Activated CD4-positive, CD25-positive, alpha-beta regulatory T cell treated with anti-CD3 and anti-CD28 coated beads, Interleukin-2, amount 50 U/mL, for 72 hours (primary cell): ENCODE measurements at places on chromosomes 7 and 10.

DNA sequence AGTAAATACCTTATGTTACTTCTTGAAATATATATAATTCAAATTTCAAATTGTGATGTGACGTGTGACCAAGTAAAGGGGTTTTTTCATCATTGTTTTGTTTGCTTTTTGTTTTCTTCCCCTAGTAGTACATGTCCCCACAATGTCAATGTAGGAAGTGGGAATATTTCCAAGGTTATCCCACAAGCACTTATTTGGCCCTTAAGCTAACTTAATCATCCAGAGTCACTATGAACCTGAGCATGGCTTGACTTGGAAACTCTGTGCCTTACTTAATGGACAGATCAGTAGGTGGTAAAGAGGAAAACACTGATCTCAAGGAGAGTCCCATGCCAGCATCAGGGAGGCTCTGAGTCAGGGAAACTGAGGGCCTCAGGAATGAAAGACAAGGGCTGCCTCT, 569.3 kb upstream of the IGFBP3 start:
- DNase-seq, result no peak

DNA sequence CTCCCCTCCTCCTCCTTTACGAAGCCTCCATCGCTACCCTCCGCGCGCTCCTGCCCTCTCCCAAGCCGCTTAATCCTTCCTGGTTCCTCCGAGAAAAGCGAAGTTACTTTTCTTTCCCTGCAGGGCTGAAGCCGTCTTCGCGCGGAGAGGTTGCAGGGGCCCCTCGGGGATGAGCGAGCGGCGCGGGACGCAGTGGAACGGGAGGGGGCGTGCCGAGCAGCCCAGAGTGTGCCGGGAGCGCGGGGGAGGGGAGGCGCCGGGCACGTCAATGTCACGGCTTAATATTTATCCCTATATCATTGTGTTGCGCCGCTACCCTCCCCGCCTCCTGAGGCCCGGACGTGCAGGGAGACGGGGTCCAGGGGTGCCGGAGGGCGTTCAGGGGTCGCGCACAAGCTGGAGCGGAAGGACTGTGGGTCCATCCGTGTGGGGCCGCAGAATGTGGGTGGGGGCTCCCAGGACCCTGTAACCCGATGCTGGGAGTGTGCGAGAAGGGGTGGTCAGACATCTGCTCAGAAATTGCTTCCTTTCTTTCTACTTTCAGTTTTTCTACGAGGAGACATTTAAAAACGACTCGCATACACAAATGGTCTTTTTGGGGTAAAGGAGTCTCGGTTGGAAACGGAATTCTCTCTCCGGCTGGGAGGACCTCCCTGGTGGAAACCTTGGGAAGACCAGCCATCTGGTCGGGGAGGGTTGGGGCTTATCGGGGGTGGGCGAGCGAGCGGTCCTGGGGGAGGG, 2.4 kb downstream of the CDK6 start:
- peak; percentile 82 for DNase-seq

- no peak for DNase-seq
These were observed 46.3 kb upstream of the RNF216 start for GRCh38 chr7:5827755-5828154.

DNA sequence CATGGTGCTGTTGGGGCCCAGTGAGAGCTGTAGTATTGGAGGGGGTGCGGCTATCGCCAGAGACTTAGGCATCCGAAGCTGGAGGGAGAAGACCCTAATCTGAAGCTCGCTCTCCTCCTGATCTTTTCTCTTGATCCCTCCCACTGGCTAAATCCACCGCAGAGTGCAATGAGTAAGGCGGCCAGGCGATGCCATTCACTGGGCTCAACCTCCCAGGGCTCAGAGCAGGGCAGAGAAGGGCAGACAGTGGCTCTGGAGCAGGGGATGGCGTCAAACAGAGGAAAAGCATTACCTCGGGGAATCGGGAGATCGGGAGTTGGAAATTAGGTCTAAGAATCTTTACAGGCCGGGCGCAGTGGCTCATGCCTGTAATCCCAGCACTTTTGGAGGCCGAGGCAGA, 18.8 kb upstream of the IFT22 start:
- no peak for DNase-seq

GRCh38 chr10:69751214-69751613, 50.5 kb upstream of the COL13A1 start:
- DNase-seq, result no peak

- no peak for DNase-seq
These were observed 163.7 kb downstream of the AGMO start for GRCh38 chr7:15397922-15398760.

GRCh38 chr10:93941606-93942005, 47.8 kb downstream of the SLC35G1 start:
- DNase-seq, result no peak

- no peak for DNase-seq
These were observed 1.4 kb downstream of the C10orf62 start for GRCh38 chr10:97590748-97591495.

GRCh38 chr10:70430493-70431445, 10.7 kb downstream of the NODAL start:
- no peak for DNase-seq

DNA sequence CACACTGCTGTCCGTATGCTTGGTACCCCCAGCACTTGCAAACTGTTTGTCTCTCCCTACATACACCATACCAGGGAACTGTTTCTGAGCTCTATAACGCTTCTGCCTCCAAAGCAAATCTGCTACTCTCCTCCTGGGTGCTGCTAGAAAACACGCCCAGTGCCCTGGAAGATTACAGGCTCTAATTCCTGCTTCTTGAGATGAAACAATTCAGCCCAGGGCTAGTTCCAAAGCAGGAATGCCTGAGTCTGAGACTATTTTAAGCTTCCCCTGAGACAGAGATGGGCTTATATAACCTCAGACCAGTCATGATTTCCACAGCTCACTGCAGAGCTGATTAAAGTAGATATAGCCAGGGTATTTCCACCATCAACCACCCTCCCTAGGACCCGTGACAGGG, 327.1 kb downstream of the GPR158 start:
- DNase-seq, result no peak

GRCh38 chr10:51789903-51790302, 90.5 kb upstream of the CSTF2T start:
- DNase-seq, result no peak

DNA sequence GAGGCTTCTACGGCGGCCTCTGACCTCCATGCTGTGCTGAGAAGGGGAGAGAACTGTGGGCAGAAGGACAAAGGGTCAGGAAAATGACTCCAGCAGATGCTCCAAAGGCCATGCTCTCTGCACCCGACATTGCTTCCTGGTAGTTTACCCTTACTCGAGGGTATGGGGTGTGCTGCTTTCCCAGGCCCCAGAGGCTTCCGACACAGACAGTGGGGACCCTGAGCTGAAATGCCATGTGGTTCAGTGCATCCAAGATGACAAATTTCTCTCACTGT, 130.9 kb downstream of the PTPN20 start:
- no peak for DNase-seq

DNA sequence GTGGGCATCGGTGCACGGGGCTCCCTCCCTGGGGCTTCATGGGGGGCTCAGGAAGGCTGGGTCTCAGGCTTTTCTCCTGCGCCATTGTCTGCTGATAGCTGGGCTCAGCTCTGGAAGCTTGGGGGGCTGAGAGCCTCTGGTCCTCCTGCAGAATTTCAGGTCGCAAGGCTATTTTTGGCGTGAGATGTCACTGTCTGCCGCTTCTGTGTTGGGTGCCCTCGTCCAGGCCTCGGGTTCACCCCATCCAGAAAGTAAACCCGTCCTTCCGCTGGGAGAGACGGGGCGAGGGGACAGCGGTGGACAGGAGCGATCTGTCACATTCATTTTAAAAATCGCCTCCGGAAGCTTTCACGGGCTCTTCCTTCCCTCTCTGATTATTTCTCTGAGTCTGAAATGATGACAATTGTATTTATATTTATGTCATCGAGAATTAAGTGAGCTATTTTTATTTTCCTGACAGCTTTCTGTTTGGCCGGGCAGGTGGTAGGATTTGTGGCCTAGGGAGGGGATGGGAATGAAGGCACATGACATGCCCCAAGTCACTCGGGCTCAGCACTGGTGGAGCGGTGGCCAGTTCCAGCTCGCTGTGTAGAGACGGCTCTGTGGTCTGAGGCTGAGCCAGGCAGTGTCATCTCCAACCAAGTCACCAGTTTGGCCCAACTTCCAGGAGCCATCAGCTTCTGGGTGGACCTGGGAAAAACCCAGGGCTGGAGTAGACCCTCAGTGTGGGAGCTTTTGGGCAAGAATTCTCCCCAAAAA, 40.7 kb upstream of the AP5Z1 start:
- no peak for DNase-seq

DNA sequence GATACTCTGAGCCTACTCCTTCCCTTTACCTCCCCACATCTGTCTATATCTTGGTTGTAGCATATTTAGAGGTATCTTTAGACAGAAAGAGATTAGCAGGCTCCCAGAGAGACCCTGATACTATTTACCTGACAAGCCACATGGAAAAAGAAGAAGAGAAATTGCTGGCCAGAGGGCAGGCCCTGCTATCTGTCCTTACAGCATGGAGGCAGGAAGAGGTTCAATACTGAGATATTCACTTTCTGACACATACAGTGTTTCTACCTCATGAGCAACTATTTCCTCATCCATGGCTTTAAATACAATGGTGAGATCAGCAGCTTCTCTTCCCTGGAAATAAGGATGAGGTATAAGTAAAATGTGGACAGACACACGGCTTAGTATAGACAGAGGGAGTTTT, 33.9 kb upstream of the TSPAN13 start:
- no peak for DNase-seq

- DNase-seq, result no peak
These were observed 537 bp downstream of the NAPEPLD start for GRCh38 chr7:103148131-103148993.

DNA sequence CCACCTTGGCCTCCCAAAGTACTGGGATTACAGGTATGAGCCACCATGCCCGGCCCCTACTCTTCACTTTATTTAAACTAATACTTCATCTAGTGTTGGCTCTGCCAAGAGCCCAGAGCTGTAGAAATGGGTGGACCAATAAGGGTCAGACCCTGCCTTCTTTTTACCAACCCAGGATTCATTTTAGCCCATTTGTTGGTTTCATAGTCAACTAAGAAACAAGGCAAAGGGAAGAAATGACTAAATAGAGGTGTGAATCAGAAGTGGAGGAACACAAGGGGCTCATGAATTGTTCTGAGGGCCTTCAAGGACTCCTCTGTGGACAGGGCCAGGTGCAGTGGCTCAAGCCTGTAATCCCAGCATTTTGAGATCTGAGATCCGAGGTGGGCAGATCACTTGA, 1.1 kb downstream of the ANKRD2 start:
- DNase-seq, result no peak

DNA sequence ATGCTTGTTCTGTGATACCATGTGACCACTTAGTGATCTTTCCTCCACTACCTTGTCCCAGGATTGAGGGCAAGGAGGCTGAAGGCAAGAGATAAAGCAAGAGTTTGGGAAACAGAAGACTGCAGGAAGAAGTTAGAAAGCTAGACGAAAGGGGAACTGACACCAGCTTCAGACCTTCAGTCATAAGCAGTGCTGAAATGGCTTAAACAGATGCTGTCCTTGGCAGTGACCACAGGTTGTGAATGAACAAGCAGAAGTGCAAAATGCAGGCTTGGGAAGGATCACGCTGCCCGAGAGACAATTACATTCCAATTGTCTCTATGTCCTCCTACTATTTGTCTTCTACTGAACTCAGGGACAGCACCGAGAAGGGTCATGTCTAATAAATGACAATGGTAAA, 704.9 kb upstream of the AUTS2 start:
- no peak for DNase-seq

DNA sequence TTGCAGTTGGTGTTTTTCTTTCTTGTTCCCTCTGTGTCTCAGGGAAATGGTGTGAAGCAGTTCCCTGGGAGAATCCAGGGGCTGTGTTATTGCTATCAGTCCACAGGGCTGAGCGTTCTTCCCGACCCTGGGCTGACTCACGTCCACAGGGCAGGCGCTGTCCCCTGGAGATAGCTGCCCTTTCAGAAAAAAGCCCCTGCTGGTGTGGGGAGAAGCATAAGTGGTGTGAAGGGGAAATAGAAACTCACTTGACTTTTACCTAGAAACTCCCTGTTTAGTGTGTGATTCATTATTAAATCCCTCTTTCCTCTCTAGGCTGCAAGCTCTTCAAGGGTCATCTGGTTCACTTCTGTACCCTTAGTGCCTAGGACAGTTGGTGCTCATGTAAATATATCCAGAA, 63.3 kb upstream of the SMNDC1 start:
- DNase-seq, result no peak

- DNase-seq, result no peak
These were observed 384.6 kb downstream of the ARL4A start for GRCh38 chr7:13072014-13072413.

DNA sequence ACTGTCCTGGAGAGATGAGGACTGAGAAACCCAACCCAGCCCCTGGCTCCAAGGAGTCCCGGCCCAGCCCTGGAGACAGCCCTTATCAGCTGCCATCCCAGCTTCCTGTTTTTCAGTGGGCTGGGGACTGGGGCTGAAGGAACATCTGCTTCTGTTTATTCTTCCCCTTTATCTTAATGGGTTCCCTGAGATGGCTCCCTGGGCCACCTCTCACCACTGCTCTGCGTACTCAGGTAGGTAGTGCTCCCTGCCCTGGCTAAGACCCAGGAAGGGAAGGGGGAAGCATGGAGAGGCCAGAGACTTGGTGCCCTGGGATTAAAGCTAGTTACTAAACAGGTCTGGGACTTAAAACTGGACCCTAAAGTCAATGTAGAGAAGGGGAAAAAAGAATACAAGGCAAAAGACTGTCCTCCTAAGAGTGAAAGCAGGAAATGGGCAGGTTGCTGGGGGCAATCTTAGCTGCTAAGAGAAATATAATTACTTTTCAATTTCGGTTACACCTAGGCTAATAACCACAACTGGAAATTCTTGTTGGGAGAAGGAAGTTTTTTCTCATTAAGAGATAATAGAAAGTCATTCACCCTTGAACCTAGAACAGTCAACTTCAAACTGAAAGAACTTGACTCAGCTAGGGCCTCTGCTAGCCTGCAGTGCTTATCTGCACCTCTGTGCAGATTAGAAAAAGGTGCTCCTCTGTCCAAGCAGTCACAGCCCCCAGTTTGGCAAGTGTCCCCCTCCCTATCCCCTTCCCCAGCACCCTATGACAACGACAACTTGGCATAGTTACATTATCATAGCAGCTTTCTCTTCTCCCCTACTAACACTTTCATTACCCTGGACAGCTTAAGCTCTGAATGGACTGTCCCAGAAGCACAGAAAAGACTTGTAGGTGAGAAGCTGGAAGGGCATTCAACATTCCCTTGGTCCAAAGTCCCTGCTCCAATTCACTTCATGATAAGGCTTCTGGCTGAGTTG, 65.6 kb upstream of the KDM7A start:
- DNase-seq, result no peak

DNA sequence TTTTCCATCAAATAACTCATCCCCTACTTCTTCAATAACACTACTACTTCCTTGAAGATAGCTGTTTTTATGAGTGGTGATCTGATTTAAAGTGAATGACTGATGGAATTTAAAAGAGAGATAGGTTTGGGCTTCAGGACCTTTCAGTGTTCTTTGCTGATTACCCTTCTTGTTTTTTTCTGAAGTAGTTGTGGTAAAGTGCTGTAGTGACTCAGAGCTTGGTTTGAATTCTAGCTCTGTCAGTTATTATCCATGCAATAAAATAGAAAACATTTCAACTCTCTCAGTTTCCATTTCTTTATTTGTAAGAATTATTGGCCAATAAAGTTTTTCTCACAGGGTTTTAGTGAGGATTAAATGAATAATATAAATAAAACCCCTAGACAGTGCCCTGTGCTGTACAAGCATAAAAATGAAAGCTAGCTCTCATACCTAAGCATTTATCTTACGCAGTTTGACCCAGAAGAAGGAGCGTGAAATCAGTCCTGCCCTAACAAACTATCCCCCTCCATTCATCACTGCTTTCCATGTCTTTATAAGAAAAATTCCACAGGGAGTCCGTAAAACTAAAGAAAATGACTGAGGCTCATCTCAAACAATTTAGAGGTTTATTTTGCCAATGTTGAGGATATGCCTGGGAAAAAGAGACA, 25.1 kb upstream of the AKAP9 start:
- no peak for DNase-seq
